Caco-2 (cell line): ENCODE measurements at places on chromosomes 3 and 15.

- H3K4me1 ChIP-seq, result peaks cover 36% of the 10 kb centered on the region
- H3K36me3 ChIP-seq, result no peaks in the 10 kb centered on the region
- no peak for DNase-seq
- no peak overlapping the region for H3K27ac ChIP-seq
- H3K4me3 ChIP-seq, result no peak overlapping the region
Observed at GRCh38 chr3:194075802-194076460, 60.0 kb upstream of the HES1 start.

DNA sequence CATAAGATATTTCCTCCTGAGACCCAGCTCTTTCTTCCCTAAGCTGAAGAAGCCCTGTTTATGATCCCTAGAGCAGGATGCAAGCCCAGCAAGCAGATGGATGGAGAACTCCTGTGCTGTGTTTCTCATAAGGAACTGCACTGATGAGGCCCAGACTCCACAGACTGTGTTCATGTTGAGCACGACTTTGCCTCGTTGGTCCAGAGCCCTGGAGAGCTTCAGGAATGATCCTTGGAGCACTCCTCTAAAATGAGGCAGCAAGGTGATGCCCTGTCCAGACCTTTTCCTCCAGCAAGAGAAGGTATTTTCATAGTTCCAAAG, 83.8 kb downstream of the MYLK start:
- H3K4me1 ChIP-seq, result peaks cover 22% of the 10 kb centered on the region
- H3K4me3 ChIP-seq, result peak overlapping the region; percentile 46; the same call in 1 of the 2 replicates
- H3K36me3 ChIP-seq, result no peaks in the 10 kb centered on the region; the same call in 1 of the 2 replicates
- no peaks in the 10 kb centered on the region for H3K27me3 ChIP-seq

- H3K36me3 ChIP-seq, result no peaks in the 10 kb centered on the region
- H3K4me3 ChIP-seq, result no peak overlapping the region
- no peaks in the 10 kb centered on the region for H3K4me1 ChIP-seq
- no peak overlapping the region for H3K27ac ChIP-seq
- no peak for DNase-seq
- peaks cover 4% of the 10 kb centered on the region; the same call in 1 of the 2 replicates for H3K27me3 ChIP-seq
Observed at GRCh38 chr15:92492551-92493115, 99.0 kb downstream of the ST8SIA2 start.

GRCh38 chr15:26772154-26773066, at the start of gene GABRB3:
Gene GABRB3 (minus strand): TSS chr15:26773066.
- no peaks in the 10 kb centered on the region for H3K27me3 ChIP-seq
- DNase-seq, result no peak
- H3K4me3 ChIP-seq, result no peak within 1 kb of the TSS
- H3K4me1 ChIP-seq, result no peaks in the 10 kb centered on the region

- no peak for DNase-seq
- no peaks in the 10 kb centered on the region for H3K36me3 ChIP-seq
- no peaks in the 10 kb centered on the region for H3K27me3 ChIP-seq
- H3K4me3 ChIP-seq, result no peak overlapping the region
- no peaks in the 10 kb centered on the region for H3K4me1 ChIP-seq
- no peak overlapping the region for H3K27ac ChIP-seq
Observed at GRCh38 chr3:98612996-98613517, 19.6 kb upstream of the CPOX start.

DNA sequence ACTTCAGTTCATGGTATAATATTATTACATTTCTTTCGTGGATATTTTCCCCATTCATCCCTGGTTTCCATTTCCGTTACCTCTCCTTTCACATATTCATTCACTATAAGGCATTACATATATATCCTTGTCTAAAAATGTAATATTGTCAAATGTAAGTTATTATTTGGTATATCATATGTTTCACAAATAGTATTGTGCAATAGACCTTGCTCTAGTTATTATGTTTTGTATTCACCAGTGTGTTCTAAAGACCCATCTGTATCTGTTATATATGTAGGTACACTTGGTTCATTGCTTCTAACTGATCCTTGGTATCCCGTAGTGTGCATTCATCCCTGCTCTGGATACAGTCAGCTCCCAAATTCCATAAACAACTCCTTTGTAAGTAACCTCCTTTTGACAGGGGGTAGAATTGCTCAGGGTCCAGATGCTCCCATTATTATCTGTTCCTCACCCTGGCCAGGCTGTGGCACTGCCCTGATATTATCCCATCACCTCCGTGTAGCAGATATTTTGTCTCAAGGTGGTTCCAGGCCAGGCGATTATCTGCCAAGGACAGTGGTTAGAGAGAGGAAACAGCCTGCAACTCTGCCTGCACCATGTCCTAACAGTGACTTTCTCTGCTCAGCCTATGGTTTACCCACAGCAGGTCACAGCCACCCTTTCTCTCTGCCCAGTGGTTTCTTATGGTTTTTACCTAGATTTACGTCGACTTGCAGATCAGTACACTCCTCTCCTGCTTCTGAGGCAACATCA, 29.2 kb downstream of the PAQR9 start:
- no peak overlapping the region for H3K4me3 ChIP-seq
- H3K4me1 ChIP-seq, result no peaks in the 10 kb centered on the region
- no peaks in the 10 kb centered on the region; the same call in 1 of the 2 replicates for H3K27me3 ChIP-seq
- no peak for DNase-seq
- H3K36me3 ChIP-seq, result no peaks in the 10 kb centered on the region

- peaks cover 20% of the 10 kb centered on the region for H3K4me1 ChIP-seq
- H3K27me3 ChIP-seq, result no peaks in the 10 kb centered on the region
- no peak overlapping the region for H3K4me3 ChIP-seq
- H3K36me3 ChIP-seq, result no peaks in the 10 kb centered on the region
Observed at GRCh38 chr15:39154776-39155175, 426.1 kb upstream of the THBS1 start.

- DNase-seq, result peak; percentile 83
- no peak overlapping the region for H3K27ac ChIP-seq
- H3K4me3 ChIP-seq, result no peak overlapping the region
- no peaks in the 10 kb centered on the region for H3K36me3 ChIP-seq
- 0 out of 2 replicates have a peak, but pooled peaks cover 11% of the 10 kb centered on the region for H3K4me1 ChIP-seq
Observed at GRCh38 chr3:50519471-50520089, 16.1 kb upstream of the CACNA2D2 start.

DNA sequence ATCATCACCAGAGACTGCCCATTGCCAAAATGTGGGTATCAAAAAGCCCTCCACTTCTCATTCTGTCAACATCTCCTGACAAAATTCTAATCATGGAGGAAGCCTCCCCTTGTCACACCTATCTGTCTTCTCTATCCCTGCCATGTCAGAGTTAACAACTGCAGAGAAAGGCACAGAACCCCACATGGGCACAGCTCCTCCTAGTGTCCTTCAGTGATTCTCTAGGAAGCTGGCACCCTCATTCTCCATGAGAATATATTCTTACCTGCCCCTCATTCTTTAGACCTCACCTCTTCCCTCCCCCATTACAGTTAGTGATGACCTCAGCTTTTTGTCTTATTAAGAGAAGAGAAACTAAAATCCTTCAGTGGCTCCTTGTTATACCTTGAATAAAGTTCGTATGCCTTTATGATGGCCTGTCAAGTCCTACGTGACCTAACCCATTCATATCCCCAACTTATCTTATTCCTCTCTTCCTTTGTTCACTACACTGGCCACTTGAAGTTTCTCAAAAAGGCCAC, 44.6 kb downstream of the NME9 start:
- no peaks in the 10 kb centered on the region for H3K27me3 ChIP-seq
- H3K27ac ChIP-seq, result no peak overlapping the region
- H3K4me3 ChIP-seq, result no peak overlapping the region
- no peaks in the 10 kb centered on the region for H3K4me1 ChIP-seq
